ENCODE measurements at places on chromosomes 5 and 9.

- DNase-seq: no peak
Observed at GRCh38 chr5:138793575-138793974, 40.4 kb downstream of the CTNNA1 start.

GRCh38 chr9:125829743-125830142 lies 82.6 kb downstream of the PBX3 start:
- DNase-seq: peak; percentile 45

DNA sequence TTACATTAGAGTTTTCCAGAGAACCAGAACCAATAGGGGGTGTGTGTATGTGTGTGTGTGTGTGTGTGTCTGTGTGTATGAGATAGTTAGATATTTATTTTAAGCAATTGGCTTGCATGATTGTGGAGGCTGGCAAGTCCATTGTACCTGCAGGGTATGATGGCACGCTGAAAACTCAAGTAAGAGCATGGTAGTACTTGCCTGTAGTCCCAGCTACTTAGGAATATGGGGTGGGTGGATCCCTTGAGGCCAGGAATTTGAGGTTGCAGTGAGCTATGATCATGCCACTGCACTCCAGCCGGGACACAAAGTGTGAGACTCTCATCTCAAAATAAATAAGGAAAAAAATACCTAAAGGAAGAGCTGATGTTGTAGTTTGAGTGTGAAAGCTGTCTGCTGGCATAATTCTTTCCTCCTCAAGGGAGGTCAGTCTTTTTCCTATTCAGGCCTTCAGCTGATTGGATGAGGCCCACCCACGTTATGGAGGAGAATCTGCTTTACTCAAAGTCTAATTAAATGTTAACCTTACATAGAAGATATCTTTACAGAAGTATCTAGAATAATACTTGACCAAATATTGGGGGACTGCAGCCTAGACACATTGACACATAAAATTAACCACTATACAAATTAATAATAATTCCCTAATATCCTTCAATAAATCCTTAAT lies 107.6 kb downstream of the FGF1 start:
- no peak for DNase-seq

DNA sequence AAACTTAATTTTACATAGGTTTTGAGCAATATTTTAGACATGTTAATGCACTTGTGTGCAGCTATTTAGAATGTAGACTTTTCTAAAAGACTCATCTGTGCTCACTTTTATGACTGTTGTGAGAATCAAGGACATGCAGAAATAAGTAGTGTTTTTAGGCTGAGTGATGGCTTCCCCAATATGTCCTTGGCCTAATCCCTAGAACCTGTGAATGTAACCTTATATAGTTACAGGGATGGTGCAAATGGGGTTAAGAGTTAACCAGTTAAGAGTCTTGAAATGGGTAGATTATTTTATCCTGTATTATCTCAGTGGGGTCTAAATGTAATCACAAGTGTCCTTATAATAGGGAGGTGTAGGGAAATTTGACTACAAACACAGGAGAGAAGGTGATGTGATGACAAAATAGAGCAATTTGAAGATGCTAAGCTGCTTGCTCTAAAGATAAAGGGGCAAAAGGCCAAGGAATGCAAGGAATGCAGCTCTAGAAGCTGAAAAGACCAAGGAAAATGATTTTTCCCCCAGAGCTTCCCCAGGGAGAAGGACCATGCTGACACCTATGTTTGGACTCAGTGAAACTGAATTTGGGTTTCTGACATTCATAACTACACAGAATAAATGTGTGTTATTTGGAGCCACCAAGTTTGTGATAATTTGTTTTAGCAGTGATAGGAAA lies 298.0 kb upstream of the PAPPA start:
- DNase-seq: no peak

GRCh38 chr5:43636076-43636475 lies 33.1 kb downstream of the NNT start:
- DNase-seq: no peak

DNA sequence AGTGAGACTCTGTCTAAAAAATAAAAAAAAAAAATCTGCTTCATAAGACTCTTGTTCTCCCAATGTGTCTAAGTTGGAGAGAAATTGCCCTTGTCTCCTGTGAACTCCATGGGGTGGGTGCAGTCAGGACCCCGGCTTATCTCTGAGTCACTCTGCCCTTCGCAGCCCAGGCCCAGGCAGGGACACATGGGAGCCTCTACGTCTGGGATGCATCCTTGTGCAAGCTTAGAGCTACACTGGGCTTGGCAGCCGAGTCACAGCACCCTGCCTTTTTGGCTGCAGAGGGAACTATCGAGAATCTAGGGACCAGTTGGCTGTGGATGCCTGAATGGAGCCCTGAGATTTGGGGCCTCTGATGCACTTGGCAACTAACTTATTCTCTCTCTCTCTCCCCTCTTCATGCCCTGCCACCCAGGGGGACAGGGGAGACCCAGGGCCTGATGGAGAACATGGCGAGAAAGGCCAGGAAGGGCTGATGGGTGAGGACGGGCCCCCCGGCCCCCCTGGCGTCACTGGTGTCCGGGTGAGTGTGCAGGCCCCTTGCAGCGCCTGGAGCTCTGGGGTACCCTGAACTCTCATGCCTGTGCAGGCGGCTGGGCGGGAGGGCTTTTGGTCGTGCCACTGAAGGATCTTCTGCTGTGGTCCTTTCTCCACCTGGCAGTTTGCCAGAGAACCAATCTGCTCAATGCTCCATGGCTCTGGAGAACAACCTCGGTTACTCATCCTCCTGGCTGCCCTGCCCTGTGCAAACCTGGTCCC lies 47.5 kb upstream of the ORM1 start:
- DNase-seq: no peak

DNA sequence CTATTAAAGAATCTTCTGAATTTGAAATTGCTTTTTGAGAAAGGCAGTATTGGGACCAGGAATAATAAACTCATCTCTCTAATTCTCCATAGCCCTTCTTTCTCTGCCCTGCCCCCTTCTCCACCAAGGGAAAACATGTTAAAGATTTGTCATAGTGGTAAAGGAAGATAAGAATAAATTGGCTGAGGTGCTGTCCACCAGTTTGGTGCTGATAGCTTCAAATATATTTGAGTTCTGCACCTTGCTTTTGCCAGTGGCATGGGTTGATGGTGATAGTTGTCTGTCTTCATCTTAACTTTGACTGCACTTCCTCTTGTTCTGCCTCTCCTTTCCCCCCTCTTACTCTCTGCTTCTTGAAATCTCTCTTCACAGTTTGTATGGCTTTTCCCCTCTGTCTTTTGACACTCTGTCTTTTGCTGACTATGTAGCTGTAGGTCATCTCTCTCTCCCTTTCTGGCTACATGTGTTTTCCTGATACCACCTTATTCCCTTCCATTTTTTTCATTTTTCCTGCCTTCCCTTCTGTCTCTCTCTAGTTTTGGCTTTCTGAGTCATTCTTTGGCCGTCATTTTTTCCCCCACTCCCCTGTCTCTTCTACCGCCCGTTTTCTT lies 56.6 kb downstream of the NDUFS4 start:
- DNase-seq: no peak

- no peak for DNase-seq
Observed at GRCh38 chr9:124673063-124673462, 98.0 kb downstream of the NR6A1 start.

- no peak for DNase-seq
Observed at GRCh38 chr9:129164246-129164930, 13.7 kb downstream of the IER5L start.

GRCh38 chr9:3992924-3993323 lies 306.9 kb downstream of the GLIS3 start:
- DNase-seq: no peak

DNA sequence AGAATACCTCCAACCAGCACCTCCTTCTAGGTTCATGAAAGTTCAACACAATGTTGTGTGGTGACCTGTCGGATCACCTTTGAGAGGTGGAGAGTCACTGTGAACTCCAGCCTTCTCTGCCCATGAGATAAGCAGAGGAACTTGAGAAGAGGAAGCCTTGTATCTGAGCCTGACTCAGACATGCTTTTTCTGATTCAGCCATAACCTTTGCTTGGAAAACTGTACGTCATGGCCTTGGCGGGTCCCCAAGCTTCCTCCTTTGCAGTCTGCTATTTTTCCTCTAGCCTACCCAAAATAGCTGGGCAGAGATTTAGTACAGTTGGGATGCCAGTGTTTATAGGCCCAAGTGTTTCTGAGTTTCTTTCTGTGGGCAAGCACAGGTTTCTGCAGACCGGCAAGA lies 274.7 kb downstream of the CETN3 start:
- DNase-seq: no peak

- DNase-seq: no peak
Observed at GRCh38 chr9:4905135-4905490, 80.0 kb upstream of the JAK2 start.

GRCh38 chr9:131791542-131792254 lies 51.8 kb upstream of the RAPGEF1 start:
- no peak for DNase-seq

- DNase-seq: no peak
Observed at GRCh38 chr9:71636143-71636839, 132.0 kb downstream of the CEMIP2 start.

DNA sequence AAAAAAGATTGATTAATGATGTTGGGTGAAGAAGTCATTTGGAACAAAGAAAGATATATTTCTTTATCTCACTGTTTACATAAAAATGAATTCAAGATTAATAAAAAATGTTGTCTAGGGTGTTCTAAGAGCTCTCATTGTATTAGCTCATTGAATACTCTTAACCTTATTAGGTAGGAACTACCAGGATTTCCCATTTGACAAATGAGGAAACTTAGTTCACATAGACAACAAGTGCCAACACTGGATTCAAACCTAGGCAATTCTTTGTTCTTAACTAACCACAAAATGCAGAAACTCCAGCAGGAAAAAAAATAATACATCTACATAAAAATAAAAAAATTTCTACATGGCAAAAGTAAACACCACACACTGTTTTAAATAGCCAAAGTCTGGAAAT lies 175.8 kb downstream of the RAPGEF6 start:
- no peak for DNase-seq

DNA sequence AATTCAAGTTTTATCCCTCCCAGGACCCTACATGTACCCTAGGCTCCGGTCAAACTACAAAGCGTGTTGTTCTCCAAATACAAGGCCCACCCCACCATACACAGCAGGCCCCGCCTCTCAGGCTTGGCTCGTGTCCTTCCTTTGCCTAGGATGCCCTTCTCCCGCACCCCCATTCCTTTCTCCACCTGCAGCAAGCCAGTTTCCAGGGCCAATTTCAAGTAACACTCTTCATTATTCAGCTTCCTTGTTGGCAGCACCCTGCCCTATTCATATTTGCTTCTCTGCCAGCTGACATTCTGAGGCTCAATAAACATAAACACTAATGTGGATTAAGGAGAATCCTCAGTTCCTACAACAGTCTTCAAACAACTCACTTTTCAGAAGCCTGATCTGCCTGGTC lies 31.7 kb downstream of the EPB41L4B start:
- DNase-seq: no peak

DNA sequence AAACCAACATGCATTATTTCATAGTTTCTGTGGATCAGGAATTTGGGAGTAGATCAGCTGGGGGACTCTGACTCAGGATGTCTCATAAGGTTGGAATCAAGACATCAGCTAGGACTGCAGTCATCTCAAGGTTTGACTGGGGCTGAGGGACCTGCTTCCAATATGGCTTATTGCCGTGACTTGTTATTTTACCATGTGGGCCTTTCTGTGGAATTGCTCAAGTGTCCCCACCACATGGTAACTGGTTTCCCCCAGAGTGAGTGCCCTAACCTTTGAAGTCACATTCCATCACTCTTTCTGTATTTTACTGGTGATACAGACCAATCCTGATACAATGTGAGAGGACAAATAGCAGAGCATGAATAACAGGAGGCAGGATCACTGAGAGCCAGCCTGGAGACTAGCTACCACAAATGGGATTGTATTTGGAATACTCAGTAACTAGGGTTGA lies 70.2 kb upstream of the ELL2 start:
- DNase-seq: no peak

DNA sequence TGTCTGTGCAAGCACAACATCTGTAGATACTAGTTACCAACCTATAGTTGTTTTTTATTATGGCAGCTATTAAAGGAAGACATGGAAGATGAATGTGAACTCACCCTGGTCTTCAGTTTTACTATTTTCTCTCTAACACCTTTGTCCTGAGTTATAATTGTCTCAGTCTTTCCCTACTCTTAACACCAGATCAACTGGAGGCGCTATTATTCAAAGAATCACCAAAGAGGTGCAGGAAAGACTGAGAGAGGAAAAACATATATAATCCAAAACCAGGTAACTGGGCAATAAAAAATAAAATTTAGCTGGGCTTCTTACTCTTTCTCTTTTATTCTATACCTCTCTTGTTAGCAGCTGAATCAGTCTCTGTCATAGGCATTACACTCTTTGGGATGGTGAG lies 134.2 kb upstream of the C6 start:
- no peak for DNase-seq

- no peak for DNase-seq
Observed at GRCh38 chr9:69609156-69609555, 63.0 kb downstream of the APBA1 start.

GRCh38 chr5:33927685-33928084 lies 8.5 kb upstream of the RXFP3 start:
- no peak for DNase-seq

DNA sequence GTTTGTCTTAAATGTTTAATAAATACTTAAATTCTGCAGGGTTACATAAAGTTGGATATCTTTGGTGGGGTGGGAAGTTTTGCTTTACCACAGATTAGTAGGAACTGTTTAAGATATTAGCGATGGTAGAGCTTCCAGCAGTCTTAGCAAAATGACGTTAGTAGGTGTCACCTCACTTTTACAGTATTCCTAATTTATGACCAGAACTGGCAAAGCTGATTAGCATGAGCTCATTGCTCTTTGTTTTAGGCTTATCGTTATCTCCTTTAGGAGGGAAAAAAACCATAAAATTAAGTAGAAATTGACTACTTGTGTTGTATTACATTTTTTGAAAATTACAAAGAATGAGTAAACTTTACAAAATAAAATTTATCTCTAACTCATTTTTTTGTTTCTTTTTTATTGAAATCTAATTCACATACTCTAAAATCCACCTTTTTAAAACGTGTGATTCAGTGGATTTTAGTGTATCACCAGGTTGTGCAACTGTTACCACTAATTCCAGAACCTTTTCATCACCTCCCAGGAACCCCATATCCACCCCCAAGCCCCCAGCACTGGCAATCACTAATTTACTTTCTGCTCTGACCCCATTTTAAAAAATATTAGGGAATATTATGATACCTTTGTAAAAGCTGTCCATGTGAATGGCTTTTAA lies 129.5 kb downstream of the TRIO start:
- DNase-seq: no peak

DNA sequence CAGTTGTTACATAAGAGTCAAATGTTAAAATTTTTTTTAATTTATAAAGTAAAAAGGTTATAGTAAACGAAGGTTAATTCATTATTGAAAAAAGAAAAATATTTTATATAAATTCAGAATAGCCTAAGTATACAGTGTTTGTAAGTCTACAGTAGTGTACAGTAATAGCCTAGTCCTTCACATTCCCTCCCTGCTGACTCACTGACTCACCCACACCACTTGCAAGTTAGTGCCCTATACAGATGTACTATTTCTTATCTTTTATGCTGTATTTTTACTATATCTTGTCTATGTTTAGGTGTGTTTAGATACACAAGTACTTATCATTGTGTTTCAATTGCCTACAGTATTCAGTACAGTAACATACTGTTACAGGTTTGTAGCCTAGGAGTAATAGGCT lies 57.6 kb downstream of the MAMDC2 start:
- no peak for DNase-seq

All from stimulated activated CD4-positive, alpha-beta T cell treated with anti-CD3 and anti-CD28 coated beads, Interleukin-1b, Interleukin-23, amount 100 ng/mL, for 48 hours (primary cell).